ENCODE measurements at places on chromosomes 5 and 9.

DNA sequence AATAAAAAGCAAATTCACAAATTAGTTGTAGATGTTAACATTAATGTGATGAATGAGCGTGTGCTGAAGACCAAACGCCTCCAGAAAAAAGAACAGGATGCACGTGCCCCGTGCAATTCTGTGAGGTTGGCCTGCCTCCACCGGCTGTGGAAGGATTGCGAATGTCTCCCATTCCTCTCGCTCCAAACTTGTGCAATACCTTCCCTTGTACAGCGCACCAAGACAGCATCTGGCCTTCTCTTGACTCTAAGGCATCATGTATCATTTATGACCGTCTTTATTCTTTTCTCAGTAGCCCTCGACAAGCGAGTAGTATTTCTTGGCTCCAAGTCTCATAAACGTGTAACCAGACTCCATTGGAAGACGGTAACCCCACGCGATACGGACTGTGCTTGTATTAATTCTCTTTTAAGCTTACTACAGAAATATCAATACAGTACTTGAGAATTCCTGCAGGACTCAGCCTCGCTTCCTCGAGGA is 1.5 kb upstream of the TESK1 start:
- no peak for DNase-seq

GRCh38 chr5:77168879-77169244 is 41.6 kb upstream of the PDE8B start:
- no peak for DNase-seq

DNA sequence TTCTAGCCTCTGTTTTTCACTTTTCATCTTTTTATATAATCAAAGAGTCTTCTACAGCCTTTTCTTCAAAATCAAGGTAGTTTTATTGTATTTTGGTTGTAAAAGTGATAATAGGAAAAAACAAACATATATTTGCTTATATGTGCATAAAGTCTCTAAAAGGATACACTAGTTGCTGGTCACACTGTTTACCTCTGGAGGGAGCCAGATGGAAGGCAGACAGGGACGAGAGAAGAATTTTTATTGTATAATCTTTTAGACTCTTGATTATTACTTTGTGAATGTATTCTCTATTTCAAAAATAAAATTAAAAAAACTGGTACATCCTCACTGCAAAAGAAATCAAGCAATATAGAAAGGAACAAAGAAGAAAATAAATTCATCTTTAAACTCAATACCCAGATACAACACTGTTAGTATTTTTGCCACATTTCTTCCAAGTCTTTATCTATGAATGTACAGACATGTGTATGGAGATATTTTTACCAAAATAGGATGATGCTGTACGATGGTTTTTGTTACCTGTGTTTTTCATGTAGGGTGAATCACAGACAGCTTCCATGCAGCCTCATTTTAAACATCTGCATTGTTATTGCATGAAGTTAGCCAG is 6.1 kb upstream of the RNF183 start:
- DNase-seq: peak; percentile 11

- DNase-seq: peak; percentile 49
These were observed 62.4 kb upstream of the FSD1L start for GRCh38 chr9:105385381-105385985.

GRCh38 chr5:170885809-170886208 is 24.0 kb downstream of the RANBP17 start:
- DNase-seq: no peak

DNA sequence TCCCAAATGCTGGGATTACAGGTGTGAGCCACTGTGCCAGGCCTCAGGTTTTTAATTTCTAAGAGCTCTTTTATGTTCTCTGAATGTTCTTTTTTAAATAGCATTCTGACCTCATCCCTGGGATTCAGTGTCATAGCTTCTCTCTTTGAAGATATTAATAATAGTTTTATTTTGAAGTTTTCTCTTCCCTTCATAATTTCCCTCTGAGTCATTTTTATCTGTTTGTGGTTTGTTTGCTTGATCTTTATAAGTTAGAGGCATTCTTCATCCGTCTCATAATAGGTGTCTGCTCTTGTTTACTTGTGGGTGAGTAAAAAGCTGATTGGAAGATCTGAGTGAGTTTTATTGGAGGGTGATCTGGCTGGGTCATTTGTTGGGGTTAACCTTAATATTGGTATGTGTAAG is 12.5 kb upstream of the MAMDC2 start:
- DNase-seq: peak; percentile 58

DNA sequence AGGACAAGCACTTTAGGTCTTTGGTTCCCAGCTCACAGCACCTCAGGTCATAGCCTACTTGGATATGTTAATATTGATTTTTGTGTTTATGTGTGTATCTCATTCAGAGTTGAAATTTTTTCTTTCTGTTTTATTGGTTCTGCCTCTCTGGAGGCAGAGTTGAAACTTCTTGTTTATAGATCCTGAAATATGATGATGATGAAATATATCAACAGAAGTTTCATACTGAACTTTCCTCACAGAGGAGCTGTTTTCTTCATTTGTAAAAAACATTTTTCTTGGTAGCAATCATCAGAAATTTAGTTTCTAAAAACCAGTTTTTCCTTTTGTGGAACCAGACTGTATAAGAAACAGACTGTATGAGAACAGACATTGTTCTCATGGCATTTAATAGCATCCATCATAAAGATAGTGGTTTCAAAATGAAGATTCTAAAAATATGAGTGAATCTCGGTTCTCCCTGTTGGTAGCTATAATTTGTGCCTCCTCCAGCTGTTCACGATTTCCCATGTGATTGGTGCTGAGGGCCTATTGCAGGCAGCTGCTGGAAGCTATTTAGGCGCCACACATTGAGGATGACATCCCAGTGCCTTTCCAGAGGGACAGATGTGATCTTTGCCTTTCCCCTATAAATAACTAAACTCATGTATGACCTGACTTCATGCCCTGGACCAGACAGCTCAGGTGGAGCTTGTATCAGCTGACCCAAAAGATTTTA is 39.5 kb upstream of the CFAP157 start:
- no peak for DNase-seq

- DNase-seq: no peak
These were observed 107.7 kb upstream of the CDKN2B start for GRCh38 chr9:22116758-22117157.

DNA sequence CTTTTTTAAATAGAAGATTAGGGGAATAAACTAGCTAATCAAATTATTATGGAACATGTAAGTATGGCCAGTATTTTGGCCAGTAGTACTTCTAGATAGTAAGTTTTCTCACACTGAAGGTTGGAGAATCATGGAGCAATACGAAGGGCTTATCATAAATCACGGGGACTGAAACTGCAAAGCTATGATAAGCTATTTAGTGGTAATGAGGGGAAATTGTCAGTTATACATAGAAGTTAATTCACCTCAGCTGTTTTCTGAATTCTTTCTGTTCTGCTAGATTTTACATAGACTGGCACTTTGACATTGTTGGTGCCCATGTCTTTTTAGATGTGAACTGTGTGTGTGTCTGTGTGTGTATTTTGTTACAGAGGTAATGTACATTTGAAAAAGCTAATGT is 34.5 kb upstream of the FAM151B start:
- DNase-seq: no peak

DNA sequence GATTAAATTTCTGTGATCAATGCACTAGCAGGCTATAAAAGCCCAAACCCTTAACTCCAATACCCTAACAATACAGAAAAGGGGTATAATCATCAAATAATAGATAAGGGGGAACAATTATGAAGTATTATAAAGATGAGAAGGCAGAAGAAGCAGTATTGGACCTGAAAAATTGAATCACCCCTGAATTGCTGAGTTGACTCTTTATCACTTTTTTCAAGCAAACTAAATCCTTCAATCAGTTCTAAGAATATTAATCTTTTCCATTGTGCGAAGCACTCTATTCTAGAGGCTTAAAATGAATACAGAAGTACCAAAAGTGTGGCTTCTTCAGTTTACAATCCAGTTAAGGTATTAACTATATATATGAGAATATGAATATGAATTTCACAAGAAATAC is 120.7 kb downstream of the RNF180 start:
- DNase-seq: no peak

DNA sequence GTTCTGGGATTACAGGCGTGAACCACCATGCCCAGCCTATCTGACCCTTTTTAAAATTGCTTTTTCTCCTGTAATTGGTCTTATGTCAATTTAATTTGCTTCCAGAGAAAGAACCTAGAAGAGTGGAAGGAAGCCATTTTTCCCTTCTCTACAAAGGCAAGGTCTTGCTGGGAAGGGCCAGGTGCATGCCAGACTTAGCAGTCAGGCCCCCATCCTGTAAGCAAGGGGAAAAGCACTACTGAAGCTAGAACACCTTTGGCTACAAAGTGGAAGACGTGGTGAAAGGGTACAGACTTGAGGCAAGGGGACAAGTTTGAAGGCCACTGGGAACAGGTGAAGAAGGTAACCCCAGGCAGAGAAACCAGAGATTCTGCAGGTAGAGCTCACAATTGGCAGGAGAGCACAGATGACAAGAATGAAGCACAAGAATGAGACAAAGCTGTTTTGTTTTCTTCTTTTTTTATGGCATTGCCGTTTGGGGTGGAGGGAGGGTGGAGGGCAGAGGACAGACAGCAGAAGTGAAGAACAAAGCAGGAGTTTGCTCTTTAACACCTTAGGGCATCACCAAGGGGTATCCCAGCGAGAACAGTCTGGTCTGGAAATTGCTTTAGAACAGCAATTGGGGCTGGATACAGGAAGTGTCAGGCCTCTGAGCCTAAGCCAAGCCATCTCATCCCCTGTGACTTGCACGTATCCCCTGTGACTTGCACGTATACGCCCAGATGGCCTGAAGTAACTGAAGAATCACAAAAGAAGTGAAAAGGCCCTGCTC is 72.9 kb downstream of the SERINC5 start:
- no peak for DNase-seq

DNA sequence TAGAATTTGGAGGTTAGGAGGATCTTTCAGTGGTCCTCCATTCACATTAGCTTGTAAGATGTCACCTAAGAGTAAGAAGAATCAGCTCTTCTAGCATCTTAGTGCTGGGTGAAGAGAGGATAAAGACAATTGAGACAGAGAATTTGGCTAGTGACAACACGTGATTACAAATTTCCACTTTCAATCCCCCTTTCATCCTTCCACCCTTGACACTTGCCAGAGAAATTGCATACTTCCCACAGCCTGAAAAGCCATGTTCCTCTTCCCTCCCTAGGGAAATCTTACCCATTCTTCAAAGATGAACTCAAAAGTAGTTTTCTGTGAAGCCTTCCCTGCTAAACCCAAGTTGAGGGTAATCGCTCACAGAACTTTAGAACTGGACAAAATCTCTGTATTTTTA is 282.6 kb upstream of the PTGER4 start:
- DNase-seq: no peak

GRCh38 chr5:119291877-119292276 is 63.9 kb upstream of the TNFAIP8 start:
- no peak for DNase-seq

- DNase-seq: peak; percentile 49
These were observed 5.4 kb downstream of the ACTL7B start for GRCh38 chr9:108850293-108850897.

- no peak for DNase-seq
These were observed 33.3 kb upstream of the PHF2 start for GRCh38 chr9:93543117-93543516.

- no peak for DNase-seq
These were observed 198.6 kb downstream of the AGTPBP1 start for GRCh38 chr9:85543196-85543595.
